ENCODE measurements at places on chromosomes 3 and 15. TPM values are rescaled to one million over a fixed set of nuclear protein-coding genes. Genes with fewer than 3 reads are reported as not detected.

GRCh38 chr15:29538044-29538443 is 268.4 kb upstream of the NSMCE3 start:
- no peak for DNase-seq

GRCh38 chr15:83327041-83327440 is 42.6 kb upstream of the BNC1 start:
- no peak for DNase-seq

GRCh38 chr15:65887565-65887964 is 18.3 kb downstream of the RAB11A start:
- DNase-seq = no peak

DNA sequence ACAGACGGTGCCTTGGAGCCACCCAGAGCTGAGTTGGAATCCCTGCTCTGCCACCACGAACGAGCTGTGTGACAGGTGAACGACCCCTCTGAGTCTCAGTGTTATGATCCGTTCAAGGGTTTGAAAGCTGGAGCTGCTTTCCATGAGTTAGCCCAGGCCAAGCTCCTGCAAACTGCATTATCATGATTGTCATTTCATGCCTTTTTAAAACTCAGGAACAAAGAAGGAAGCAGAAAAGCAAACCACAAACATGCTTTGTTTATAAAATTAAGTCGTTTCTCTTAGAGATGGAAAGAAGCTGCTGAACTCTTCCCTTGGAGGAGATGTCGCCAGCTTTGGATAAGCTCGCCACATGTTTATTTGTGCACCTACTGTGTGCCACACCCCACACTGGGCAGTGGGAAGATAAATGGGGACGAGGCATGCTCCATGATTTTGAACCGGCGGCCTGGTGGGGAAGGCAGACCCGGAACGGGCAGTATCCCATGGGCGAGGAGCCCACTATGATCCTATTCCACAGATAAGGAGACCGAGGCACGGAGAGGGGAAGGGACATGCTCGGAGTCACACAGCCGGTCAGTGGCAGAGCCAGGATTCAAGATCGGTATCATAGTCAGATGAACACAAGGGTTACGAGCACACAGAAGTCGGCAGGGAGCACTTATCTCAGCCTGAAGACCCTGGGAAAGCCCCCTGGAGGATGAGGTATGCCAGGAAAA is 15.9 kb downstream of the HRH1 start:
- DNase-seq = no peak

DNA sequence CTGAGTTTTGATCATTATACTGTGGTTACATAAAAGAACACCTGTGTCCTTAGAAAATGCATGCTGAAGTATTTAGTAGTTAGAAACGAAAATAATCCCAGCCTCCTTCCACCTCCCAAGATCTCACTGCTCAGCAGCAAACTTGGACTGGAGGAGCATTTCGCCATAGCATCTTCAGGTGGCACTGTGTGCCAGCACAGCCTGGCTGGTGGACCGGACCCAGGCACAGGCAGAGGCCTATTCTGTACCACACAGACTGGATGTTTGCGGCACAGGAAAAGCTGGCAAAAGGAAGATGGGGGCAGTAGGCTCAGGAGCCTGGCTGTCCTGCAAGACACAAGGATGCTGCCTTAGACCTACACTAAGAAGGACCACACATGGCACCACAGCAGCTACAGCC is 10.2 kb downstream of the STIMATE start:
- DNase-seq = no peak

- no peak for DNase-seq
Observed at GRCh38 chr3:53570709-53571108, 76.3 kb downstream of the CACNA1D start.

DNA sequence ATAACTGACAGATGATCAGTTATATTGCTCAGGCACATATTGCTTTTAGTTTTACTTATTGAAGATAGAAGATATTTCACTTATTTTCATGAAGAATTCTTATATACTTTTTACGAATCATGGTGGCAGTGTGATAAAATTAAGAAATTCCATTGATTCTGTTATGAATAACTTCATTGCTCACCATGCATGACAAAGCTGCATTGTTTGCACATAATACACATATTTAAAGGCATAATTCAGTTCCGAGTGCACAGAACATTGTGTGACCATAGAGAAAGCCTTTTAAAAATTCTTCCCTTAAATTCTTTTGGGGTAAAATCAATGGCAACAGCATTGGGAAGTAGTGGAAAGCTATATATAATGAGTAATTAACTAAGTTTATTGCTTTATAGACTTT is 82.5 kb upstream of the NAALADL2 start:
- no peak for DNase-seq

DNA sequence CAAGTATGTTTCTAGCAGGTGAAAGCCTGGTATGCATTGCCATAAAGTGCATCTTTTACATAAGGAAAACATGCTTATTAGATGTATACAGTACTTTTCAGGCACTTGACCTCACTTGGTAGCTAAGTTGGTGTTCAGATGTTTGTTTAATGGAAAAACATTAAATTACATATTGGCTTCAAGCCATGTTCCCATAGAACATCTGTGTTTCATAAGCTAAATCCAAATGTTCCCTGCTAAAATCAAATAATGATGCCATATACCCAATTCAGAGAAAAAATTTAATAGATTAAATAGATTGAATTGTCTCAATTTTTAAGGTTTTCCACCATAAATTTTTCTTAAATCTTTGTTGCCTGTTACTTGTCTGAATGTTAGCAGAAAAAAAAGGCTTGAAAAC is 19.1 kb upstream of the RPL22L1 start:
- DNase-seq = no peak

GRCh38 chr3:50338965-50339364 is 1.7 kb downstream of the RASSF1 start:
- DNase-seq = no peak

- DNase-seq = no peak
Observed at GRCh38 chr3:171230865-171231264, 204.3 kb upstream of the SLC2A2 start.

GRCh38 chr15:58282060-58282708 is 144.0 kb downstream of the AQP9 start:
- DNase-seq = no peak

DNA sequence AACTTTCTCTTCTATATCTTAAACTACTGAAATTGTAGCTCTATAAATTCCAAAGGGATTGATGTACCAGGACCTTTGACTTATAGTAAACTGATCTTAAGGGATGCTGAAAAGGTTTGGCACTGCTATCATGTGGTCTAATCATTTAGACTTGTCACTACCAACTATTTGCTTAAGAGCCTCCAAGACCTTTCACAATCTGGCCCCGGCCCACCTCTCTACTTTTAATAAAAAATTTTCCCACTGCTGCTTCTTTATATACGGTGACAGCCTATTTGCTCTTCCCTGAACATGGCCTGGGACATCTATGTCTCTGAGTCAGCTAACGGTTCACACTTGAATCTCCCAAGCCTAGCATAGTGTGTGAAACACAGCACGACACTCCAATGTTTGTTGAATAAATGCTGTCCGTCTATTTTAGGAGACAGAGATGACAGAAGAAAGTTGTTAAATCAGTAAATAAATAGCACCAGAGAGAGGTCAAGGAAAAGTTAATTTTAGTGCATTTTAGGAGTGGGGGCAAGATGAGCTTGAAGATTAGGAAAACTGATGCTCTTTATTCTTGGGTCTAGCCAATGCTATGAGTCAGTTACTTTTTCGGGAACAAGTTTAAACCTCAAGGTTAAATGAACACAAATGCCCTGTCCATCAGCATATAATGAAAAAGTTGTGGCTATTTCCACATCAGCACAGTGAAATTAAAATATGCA is 212.9 kb downstream of the TIGIT start:
- no peak for DNase-seq

- no peak for DNase-seq
Observed at GRCh38 chr15:52109559-52110451, 2.8 kb downstream of the BCL2L10 start.

GRCh38 chr3:178295292-178295912 is 240.8 kb upstream of the KCNMB2 start:
- peak; percentile 45 for DNase-seq

DNA sequence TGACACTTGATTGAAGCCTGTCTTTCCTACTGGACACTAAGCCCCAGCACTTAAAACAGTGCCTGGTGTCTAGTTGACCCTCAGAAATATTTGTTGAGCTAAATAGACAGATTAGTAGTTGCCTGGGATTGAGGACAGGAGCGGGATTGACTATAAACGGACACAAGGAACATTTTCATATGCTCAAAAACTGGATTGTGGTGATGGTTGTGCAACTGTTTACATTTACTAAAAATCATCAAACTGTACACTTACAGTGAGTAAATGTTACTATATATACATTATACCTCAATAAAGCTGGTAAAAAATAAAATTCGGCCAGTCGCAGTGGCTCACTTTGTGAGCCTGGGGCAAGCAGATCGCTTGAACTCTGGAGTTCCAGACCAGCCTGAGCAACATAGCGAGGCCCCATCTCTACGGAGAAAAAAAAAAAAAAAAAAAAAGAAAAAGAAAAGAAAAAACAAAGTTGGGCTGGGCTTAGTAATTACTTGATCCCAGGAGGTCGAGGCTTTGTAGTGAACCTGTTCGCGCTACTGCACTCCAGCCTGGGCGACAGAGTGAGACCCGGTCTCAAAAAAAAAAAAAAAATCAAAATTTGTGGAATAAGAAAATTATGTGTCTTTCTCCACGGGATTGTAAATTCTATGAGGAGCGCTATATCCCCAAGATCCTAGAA is 632 bp upstream of the IDH3A start:
- no peak for DNase-seq

DNA sequence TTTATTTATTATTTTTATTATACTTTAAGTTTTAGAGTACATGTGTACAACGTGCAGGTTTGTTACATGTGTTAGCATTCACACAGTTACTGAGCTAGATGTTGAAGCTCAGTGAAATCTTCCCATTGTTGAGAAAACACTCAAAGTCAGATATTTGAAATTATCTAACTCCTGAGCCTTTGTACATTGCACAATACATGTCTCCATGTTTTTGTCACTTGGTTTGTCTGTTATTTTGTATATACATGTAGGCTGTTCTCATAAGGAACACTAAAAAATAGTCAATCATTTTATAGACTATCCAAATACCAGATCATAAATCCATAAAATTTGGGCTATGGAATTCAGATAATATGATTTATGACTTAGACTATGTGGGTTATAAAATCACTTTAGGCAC is 1126.5 kb downstream of the NSUN3 start:
- DNase-seq = no peak

DNA sequence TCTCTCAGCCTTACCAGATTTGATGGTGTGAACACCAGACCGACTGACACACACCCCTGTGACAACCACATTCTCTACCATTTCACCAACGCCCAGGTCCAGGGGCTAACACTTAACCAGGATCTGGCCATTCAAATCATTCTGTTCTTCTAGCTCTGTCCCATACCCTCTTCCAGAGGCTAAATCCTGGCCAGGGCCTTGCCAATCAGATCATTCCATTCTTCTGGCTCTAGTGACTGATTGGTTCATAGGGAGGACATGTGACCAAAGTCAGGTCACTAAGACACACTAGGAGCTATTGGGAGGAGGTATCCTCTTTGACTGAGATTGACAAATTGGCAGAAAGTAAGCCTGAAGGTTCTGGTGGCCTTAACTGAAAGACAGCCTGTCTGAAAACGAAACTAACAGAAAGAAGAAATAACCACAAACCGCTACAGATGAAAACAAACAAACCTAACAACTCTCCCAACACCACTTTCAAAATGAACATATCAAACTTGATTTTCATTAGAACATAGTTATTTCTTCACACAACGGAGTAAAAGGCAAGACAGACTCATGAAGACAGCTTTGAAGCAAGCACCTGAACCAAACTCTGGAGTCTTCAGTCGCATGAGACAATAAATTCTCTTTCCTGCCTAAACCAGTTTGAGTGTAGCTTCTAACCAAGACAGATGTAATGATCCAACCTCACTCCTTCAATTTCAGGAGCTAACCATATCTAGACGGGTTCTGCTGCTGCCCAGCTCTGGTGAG is 68.5 kb downstream of the TRANK1 start:
- no peak for DNase-seq

GRCh38 chr3:53160660-53161449 is at the start of gene PRKCD:
TSS of gene PRKCD (plus strand) at chr3:53161209. CDS start at chr3:53178423, 17,214 bp downstream.
- peak; percentile 76 for DNase-seq

- no peak for DNase-seq
Observed at GRCh38 chr3:61450866-61451265, 110.5 kb upstream of the PTPRG start.

- no peak for DNase-seq
Observed at GRCh38 chr3:119672776-119673175, 4.4 kb downstream of the COX17 start.

GRCh38 chr15:25838191-25838870 is 24.8 kb downstream of the ATP10A start:
- DNase-seq = no peak

- no peak for DNase-seq
Observed at GRCh38 chr15:100853676-100854440, 25.8 kb upstream of the ALDH1A3 start.

GRCh38 chr3:101036213-101036618 is 43.0 kb upstream of the ABI3BP start:
- DNase-seq = no peak

GRCh38 chr15:36468746-36469145 is 110.7 kb upstream of the CDIN1 start:
- DNase-seq = no peak

DNA sequence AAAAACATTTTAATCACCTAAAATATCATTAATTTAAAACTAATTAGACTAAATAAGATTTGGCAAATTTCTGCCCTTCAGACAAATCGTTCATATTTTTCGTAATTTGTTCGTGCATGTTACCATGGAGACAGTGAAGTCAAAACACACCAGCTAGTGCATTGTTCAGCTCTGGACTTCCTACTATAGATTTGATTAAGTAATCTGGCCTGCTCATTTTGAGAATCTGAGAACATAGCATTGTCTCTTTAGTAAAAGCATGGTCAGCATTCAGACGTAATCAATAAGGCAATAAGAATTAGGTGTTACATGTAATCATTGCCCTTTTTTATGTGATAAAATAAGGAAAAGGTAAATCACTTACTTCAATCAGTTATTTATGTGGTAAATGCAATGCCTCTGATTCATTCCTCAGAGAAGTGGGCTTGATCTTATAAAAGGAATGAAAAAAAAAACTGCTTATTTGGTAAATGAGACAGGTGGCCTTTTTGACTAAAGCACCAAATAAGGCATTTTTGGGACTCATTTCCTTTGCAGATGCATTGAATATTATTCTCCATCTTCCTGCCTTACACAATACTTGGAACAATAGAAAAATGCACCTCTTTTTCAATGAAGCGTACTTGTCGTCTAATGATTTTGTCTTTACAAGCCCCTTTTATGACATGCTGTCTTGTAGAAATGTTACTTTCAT is 84.5 kb upstream of the FNDC3B start:
- DNase-seq = no peak

The TRIM59 gene
- 1.0 TPM for total RNA-seq

The ALDH1A2 gene
- total RNA-seq = 47.9 TPM

The MED12L gene
- total RNA-seq = 0.51 TPM

The DHX36 gene
- 102 TPM for total RNA-seq

The CYP1A1 gene
- not detected for total RNA-seq

The C3orf85 gene
- total RNA-seq = not detected

The MELTF gene
- total RNA-seq = 0.77 TPM

The PLSCR2 gene
- total RNA-seq = not detected

The SLC9C1 gene
- 1.7 TPM for total RNA-seq

The CCR3 gene
- not detected for total RNA-seq

The C3orf49 gene
- not detected for total RNA-seq

The MYO5C gene
- 29.8 TPM for total RNA-seq

The DOCK3 gene
- total RNA-seq = under 0.01 TPM

Measured in uterus (tissue), 4 donors.